ENCODE measurements at places on chromosomes 4 and X.

GRCh38 chrX:41031256-41031967 lies 53.8 kb upstream of the USP9X start:
- no peak for DNase-seq

DNA sequence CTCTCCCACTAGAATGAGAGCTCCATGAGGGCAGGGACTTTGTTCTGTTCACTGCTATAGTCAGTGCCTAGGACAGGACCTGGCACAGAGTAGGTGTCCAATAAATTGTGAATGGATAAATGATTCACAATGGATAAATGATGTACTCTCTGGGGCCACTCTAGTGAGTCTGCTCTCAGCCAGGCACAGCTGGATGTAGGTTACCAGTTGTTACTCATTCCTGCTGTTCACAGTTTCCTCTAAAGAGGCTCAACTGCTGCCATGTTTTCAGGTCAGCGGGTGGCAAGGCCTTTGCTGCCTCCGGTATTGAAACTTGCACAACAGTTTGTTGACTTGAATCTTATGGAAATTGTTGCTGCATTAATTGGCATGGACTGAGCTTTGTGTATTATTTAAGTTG lies 99.1 kb downstream of the NHSL2 start:
- DNase-seq: no peak

DNA sequence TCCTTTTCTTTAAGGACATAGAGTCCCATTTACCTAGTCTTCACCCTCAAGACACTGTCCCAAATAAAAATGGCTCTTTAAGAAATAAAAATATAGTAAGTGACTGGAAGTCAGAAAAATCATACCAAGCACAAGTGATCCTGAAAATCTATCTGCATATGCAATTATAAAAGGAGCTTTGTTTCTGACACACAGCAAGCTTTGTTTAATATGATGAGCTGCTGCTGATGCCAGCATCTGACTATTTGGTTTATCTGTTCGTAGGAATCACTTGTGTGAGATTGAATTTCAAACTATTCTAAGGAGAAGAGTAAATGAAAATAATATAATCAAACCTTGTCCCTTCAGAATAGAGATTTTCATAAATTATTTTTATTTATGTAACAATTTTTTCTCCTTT lies 332.4 kb downstream of the PCDH7 start:
- no peak for DNase-seq

- no peak for DNase-seq
Observed at GRCh38 chr4:134365852-134366251, 164.3 kb upstream of the PABPC4L start.

GRCh38 chr4:142718981-142719380 lies 127.1 kb downstream of the INPP4B start:
- no peak for DNase-seq
